Activated T-helper 1 cell treated with anti-CD3 and anti-CD28 coated beads, Interleukin-2, amount 50 U/mL, for 16 hours (primary cell): ENCODE measurements at places on chromosomes 4 and X.

- no peak for DNase-seq
Observed at GRCh38 chr4:29047341-29048041, 1672.7 kb upstream of the PCDH7 start.

GRCh38 chr4:75343333-75343732 is 170.9 kb downstream of the RCHY1 start:
- DNase-seq, result no peak

- DNase-seq, result no peak
Observed at GRCh38 chr4:93983140-93983539, 154.6 kb downstream of the ATOH1 start.

- DNase-seq, result no peak
Observed at GRCh38 chrX:71225676-71226075, 2.7 kb downstream of the GJB1 start.

GRCh38 chrX:50941638-50942037 is 31.1 kb downstream of the BMP15 start:
- DNase-seq, result no peak

- DNase-seq, result no peak
Observed at GRCh38 chrX:57596109-57596508, 4.3 kb downstream of the ZXDB start.

DNA sequence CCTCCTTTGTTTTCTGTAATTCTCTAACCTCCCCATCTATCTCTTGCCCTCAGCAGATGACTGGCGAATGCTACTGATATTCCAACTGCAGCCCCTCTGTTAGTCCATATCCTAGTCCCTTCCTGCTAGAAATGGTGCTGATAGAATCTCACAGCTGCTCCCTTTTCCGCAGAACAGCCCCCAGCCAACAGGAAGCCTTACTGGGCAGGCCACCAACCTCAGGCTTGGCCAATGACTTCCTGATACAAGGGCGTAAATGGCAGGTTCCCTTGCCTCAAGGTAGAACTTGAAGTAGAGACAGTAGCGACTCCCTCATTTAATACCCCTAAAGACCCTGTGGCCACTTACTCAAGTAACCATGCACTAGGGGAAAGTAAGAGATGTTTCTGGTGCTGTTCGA is 26.7 kb upstream of the SLC2A9 start:
- no peak for DNase-seq

- no peak for DNase-seq
Observed at GRCh38 chrX:130212371-130212770, 40.6 kb downstream of the RAB33A start.

GRCh38 chrX:152639426-152639825 is 1.7 kb downstream of the GABRQ start:
- no peak for DNase-seq

DNA sequence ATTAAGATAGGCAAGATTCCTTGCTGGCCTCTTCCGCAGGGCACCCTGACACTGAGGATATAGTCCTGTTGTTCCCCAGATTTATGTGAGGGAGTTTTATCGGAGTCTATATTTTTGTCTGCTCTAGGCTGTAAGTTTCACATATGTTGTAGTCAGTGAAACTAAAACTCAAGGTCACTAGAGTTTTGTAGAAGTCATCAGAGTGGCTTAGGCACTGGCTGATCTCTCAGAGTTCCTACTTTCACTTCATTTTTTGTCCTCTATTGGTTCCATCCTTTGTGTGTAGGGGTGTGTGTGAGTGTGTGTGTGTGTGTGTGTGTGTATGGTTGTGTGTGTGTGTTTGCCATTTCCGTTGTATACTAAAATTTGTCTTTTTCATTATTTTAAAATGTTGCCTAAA is 577.5 kb downstream of the IQCM start:
- DNase-seq, result no peak

DNA sequence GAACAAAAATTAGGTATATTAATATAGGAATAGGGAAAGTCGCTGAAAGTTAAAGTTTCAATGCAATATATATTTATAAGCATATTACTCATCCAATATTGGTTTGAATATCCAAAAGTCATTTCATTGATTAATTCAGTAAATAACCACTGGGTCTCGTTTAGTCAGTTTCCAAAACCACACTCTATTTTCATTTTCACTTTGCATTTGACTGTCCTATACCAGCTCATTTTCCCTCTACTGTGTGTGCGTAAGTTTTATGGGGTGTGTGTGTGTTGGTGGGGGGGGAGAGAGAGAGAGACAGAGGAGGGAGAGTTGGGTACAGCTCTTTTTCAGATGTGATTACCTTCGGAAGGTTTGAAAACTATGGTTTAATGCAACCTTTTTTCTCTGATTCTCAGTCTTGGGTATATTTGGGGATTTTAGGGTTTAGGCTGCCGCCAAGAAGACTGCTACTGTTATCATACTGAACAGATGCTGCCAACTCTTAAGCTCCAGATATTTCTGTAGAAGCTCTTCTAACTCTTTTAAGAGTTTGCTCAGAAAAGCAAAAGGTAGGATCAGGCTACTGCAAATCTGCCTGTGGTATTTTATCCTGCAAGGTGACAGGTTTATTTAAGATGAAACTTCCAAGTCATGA is 1427.4 kb downstream of the PCDH7 start:
- DNase-seq, result no peak

DNA sequence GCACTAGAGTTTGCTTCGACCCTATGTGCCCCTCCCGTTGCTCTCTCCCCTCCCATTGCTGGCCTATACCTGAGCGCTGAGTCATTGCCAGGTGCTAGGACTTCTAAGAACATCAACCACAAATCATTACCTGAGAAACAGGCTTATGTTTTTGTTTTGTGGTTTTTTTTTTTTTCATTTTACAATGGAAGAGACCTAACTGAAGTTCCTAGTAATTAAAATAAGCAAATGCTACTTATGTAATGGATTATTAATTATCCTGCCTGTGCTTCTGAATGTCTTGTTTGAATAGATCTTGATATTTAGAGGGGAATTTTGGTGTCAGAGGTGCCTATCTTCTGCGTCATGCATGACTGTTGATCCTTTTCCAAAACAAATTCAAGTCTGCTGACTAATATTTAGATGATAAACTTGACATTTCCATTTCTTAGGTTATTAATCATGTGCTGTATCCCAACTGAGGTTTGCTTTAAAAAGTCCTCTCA is 275.4 kb upstream of the CPEB2 start:
- no peak for DNase-seq

DNA sequence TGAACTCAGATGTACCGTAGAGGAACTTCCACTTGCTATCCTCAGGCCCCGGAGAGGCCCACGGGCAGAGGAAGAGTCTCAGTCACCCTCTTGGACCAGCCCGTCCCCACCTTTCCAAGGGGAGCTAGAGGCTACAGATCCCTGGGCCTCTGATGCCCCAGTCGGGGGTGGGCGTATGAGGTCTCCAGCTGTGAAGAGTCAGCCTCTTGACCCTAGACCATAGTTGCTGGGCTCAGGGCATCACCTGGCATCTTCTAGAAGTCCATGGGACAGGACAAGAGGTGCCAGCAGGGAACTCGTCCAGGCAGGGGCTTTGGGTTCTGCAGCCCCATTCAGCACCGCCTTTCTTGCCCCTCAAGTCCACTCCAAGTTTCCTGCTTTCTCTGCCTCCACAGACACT is 11.6 kb downstream of the SASH3 start:
- DNase-seq, result no peak

GRCh38 chrX:70969635-70970481 is 39.0 kb upstream of the SLC7A3 start:
- DNase-seq, result no peak

DNA sequence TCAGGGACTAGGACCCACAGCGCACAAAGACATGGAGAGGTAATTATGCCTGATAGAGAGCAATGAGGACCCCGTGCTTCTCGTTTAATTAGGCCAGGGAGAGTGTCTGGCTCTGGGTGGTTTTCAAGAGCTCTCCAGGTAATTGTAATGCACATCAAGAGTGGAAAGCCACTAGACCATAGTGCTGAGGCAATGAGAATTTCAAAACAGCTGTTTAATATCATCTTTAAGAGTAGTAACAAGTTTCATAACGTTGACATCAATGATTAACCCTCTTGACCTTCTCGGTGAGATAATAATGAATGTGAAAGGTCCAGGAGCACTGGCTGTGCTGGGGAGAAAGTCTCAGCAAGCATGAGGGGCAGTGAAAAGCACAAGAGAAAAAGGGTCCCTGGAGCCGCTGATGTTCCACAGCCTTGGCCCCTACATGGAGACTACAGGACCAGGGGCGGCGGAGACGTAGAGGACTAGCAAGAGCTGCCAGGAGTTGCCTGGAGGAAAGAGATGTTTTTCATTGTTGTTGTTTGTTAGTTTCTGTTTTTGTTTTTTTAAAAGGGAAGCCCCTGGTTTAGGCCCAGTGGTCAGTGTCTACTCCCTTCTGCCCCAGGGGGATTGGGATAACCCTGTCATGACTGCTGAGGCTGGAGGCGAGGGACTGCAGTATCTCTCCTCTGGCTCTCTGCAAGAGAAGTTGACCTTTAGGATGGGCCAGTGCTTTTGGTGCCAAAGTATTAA is 14.8 kb upstream of the CXCR3 start:
- no peak for DNase-seq

GRCh38 chr4:168917138-168917779 is 92.8 kb downstream of the CBR4 start:
- no peak for DNase-seq

- no peak for DNase-seq
Observed at GRCh38 chr4:80062527-80062926, 10.5 kb downstream of the ANTXR2 start.

GRCh38 chrX:70025464-70025863 is 24.3 kb downstream of the AWAT2 start:
- no peak for DNase-seq

GRCh38 chrX:106692425-106693065 is 34.0 kb upstream of the RNF128 start:
- no peak for DNase-seq

DNA sequence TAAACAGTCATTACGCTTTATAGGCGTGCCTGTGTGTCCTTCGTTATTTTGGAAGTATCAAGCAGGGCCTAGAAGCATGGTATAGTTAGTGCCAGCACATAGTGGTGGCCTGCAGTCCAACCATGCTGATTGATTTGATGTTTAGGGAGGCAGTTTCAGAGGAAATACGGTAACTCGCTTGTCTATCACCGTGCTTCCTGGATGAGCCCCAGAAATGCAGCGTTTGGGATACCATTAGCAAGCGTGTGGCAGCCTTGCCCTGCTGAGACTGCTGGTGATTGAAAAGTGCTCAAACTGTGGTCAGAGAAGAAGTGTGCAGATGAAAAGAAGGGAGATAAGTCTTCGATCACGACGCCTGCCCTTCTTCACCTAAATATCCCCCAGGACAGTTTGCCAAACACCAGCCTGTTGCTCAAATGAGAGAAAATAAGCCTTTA is 158.4 kb downstream of the CHIC2 start:
- no peak for DNase-seq
